ENCODE measurements at places on chromosomes 16 and 17. TPM values are rescaled to one million over a fixed set of nuclear protein-coding genes. Genes with fewer than 3 reads are reported as not detected.

KRTAP16-1 gene
- total RNA-seq: not detected

ZNF750 gene
- total RNA-seq: under 0.01 TPM

POLR2C gene
- 98.3 TPM for total RNA-seq

GGA2 gene
- 21.2 TPM for total RNA-seq

NOG gene
- total RNA-seq: 1.1 TPM

ASPHD1 gene
- 0.26 TPM for total RNA-seq

KRT222 gene
- 0.13 TPM for total RNA-seq

PDILT gene
- not detected for total RNA-seq

All from dermis microvascular lymphatic vessel endothelial cell (primary cell).